ENCODE measurements at places on chromosomes 13 and 19.

GRCh38 chr19:10295305-10295846, 5.6 kb downstream of the ICAM5 start:
- no peak for DNase-seq

GRCh38 chr13:29423050-29423449, 172.4 kb downstream of the SLC7A1 start:
- no peak for DNase-seq

DNA sequence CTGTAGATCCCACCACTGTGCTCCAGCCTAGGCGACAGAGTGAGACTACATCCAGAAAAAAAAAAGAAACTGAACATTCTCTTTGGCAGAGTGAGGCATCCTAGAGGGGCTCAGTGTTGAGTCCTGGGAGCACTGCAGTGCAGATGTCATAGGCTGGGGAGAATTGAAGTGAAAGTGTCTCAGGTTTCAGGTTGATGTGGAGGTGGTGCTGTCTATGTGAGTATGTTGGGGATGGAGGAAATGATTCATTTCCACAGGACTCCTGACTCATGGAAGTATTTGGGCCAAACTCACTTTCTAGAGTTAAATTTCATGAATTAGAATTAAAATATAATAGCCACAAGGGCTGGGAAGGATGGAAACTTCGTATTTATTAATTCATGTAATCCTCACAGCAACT, 134.4 kb upstream of the TSC22D1 start:
- no peak for DNase-seq

GRCh38 chr13:77986713-77987112, 68.1 kb upstream of the EDNRB start:
- DNase-seq, result no peak

- DNase-seq, result no peak
Observed at GRCh38 chr13:71677124-71677523, 189.9 kb downstream of the DACH1 start.

DNA sequence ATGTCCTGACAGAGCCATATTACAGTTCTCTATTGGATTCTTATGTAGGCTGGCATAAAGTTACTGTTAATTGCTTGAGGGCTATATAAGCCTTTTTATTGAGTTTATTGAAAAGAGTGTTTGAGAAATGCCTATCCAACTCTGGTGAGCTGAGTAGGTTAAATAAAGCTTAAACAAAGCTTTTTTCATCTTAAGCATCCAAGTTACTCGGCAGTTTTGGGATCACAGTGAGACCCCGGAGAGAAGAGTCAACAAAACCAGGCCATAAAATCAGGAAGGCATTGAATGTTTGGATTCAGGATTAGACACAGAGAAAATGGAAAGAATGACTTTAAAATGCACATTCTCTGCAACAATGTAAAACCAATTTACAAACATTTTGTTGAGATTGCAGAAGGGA, 588.5 kb downstream of the DACH1 start:
- no peak for DNase-seq

DNA sequence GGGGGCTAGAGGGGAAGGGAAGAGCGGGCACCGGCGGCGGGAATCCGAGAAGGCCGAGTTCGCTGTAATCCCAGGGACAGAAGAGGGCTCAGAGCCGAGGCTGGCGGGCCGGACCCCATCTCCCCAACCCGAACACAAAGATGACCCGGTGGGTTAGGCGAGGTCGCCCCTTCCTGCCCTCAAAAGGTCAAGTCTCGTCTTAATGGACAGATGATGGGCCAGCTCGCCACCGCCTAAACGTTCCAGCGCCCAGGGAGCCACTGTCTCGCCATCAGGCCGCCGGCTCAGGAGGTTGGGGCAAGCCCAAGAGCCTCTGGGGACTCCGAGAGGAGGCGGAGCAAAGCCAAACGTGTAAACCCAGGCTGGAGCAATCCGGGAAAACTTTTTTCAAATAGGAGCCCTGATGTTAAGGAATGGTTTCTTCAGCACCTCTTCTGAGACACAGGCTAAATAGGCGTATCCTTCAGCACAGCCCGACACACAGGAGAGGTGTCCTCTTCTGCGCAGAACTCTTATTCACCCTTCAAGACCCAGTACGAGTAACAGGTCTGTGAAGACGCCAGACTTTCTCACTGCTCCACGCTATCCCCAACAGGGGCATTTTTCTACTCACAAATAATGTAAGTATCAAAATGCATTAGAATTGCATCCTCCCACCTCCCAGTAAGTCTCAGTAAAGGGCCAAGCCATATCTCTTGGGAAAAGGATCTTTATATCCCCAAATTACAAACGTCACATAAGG, 6.3 kb upstream of the POU4F1 start:
- no peak for DNase-seq

DNA sequence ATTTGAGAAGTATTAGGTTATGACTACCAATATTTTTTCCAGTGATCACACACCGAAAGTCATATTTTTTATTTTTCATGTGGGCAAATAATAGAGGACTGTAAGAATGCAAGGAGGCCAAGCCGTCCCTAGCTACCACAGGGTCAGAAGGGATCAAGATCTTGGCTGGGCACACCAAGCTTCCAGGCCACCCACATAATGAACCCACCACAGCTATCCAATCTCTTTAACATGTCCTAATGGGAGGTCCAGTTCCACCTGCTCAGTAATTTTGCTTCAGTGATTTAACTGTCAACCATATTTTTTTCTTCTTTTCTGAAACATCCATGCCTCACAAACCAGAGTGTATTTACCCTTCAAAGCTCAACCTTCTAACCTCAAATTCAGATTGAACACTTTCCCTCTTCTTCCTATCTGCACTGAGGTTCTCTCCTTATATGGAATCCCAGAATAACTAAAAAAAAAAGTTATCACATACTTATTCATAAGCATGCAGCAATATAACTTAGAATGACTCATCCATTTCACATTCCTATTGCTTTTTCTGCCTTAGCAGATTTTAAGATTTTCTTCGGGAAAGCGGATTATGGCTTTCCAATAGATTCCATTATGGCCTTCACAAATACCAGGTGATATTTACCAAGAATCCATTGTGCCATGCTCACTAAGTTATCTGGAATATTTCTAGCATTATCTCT, 12.2 kb downstream of the ARGLU1 start:
- no peak for DNase-seq

- no peak for DNase-seq
Observed at GRCh38 chr19:50906217-50906616, 5.0 kb downstream of the KLK4 start.

GRCh38 chr19:44447916-44448674, at the start of gene ZNF229:
Gene ZNF229, minus strand, starts transcription at chr19:44448472. Its CDS starts 5,625 bp downstream, at chr19:44442847.
- DNase-seq, result peak; percentile 49

DNA sequence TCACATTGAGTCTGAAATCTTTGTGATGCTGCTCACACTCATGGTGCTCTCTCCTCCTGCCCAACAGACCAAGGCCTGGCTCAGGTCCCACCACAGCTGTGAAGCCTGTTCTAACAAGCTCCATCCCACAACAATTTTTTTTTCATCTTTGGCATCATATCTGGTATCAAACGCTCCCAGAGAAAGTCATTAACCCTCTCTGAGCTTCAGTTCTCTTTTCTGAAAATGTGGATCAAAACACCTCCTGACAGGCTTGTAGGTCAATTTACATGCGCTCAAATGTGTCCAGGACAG, 224.4 kb downstream of the LACC1 start:
- DNase-seq, result no peak

All from GM12864 (cell line).